ENCODE measurements at places on chromosomes 1 and 21.

GRCh38 chr1:172658871-172659453 lies at the start of gene FASLG:
FASLG (plus strand) TSS chr1:172659103; CDS start chr1:172659202, 99 bp downstream.
- no peak for DNase-seq

GRCh38 chr1:221739018-221739676 lies 2.7 kb downstream of the DUSP10 start:
- DNase-seq = no peak

DNA sequence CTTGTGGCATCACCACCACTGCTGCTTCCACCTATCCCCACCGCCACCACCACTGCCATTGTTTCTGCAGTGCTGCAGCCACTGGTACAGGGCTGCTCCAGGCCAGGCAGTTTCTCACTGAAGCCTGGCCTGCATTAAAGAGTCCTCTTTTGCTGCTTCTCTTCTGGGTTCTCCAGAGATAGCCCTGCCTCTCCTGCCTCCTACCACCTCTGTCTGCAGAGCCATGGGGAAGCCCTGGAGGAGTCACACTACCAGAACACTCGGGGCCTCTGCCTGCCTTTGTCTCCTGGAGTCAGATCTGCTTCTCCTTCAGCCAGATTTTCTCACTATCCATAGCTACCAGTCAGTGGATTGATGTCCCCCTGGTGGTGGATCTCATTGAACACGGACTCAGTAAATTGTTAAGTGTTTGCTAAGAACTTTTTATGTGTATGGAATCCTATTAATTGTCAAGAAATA lies 37.7 kb upstream of the DDAH1 start:
- DNase-seq = no peak

- DNase-seq = no peak
These were observed 9.1 kb upstream of the GALNT2 start for GRCh38 chr1:230057681-230058565.

- no peak for DNase-seq
These were observed 37.9 kb upstream of the POU2F1 start for GRCh38 chr1:167182571-167183320.

GRCh38 chr1:75521658-75522057 lies 89.3 kb downstream of the SLC44A5 start:
- no peak for DNase-seq

DNA sequence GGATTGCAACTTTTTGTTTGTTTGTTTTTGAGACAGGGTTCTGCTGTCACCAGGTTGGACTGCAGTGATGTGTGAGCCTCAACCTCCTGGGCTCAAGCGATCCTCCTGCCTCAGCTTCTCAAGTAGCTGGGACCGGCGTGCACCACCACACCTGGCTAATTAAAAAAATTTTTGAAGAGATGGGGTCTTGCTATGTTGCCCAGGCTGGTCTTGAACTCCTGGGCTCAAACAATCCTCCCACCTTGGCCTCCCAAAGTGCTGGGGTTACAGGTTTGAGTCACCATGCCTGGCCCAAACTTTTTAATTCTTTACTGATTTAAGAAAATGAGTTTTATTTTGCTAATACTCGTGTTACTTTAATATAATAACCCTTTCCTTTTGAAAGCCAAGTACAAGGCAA lies 31.5 kb upstream of the SERPINC1 start:
- no peak for DNase-seq

GRCh38 chr1:35264871-35265270 lies 3.6 kb upstream of the ZMYM4 start:
- no peak for DNase-seq

DNA sequence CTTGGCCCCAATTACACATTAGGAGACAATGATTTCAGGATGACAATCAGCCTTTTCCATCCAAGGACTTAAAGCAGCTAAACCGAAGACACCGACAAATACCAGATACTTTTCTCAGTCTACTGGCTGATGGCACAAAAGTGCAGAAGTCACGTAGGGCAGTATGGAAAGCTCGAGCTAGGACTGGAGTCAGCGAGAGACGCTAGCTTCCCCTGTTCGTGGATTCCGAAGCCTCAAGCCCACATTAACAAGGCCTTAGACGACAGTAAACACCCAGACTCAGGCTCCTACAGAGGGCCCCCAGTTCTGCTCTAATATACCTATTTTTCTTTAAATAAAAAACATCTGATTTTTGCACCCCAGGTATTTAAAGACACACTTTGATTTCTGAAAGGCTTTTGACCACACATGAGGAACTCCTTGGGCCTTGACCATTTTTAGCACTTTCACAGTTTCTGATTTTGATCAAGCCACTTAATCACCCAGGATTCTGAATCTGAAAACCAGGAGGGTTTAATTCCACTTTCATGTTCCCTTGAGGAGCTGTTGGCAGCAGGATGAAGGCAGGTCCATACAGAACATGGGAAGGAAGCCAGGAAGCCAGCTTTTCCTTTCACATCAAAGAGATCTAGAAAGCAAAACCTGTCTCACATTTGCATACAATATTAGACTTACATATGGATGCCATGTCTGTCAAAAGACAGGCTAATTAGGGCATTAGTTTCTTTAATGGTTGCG lies 204.1 kb downstream of the GABPA start:
- no peak for DNase-seq

DNA sequence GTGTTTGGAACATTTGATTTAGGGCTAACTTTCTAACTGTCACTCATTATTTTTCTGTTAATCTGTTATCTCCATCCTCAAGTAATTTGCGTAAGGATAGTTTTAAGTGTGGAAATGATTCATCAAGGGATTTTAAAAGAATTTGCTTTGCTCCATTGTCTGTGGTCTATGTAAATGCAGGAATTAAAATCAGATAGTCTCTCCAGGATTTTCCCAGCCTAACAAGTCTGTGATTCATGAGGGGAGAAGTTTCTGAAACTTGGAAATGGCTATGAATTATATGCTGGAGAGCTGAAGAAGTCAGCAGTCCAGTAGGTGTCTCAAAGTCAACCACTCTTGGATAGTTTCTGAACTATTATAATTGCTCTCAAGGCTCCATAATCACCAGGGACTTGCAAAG lies 264.5 kb downstream of the MRPL39 start:
- no peak for DNase-seq

- no peak for DNase-seq
These were observed 380.5 kb upstream of the CAMK1G start for GRCh38 chr1:209202830-209203532.

DNA sequence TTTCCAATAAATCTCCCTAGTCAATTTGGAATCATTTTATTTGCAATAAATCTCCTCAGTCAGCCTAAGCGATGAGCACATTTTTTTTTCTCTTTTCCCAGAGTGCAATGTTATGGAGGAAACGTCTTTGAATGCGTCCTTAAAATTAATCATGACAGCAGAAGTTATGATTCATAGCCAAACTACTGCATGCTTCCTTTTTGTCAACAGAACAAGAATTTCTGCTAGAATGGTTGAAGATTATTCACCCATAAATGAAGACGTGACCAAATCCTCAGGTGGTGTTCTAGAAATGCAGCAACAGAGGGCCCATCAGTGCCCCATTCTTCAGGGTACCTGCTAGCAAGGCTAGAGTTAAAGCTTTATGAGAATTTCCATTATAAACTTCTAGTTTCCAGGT lies 407.9 kb upstream of the PKN2 start:
- DNase-seq = no peak

Measured in caudate nucleus (tissue), 63 donors.